Activated naive CD4-positive, alpha-beta T cell treated with anti-CD3 and anti-CD28 coated beads for 36 hours (primary cell): ENCODE measurements at places on chromosomes 1 and 21. TPM values are rescaled to one million over a fixed set of nuclear protein-coding genes. Genes with fewer than 3 reads are reported as not detected.

Gene SPATA46
- not detected for total RNA-seq

Gene NMNAT1
- 7.5 TPM for total RNA-seq

Gene MPL
- total RNA-seq: not detected

Gene AVPR1B
- total RNA-seq: not detected

Gene VASH2
- 0.38 TPM for total RNA-seq

Gene OLFM3
- total RNA-seq: not detected

Gene HAO2
- not detected for total RNA-seq

Gene SPATA17
- not detected for total RNA-seq

Gene MARK1
- not detected for total RNA-seq

Gene USH2A
- total RNA-seq: not detected

Gene DDR2
- 0.40 TPM for total RNA-seq
